ENCODE measurements at places on chromosomes 11 and 22.

DNA sequence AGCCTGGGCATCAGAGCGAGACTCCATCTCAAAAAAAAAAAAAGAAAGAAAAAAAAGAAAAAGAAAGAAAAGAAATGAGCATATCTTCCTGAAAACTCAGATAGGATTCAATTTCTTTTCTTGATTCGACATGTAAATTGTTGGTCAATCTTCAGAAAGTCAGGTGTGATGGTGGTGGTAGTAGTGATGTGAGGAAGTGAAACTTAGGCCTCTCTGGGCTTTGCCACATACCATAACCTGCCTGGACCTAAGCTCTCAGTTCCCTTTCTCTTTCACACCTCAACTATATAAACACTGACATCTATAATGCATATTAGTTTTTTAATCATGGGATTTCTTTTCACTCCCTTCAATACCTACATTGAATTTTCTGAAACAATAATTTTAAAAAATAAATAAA lies 98.0 kb upstream of the TBCEL start:
- DNase-seq = no peak

- DNase-seq = no peak
These were observed 131.4 kb upstream of the UBASH3B start for GRCh38 chr11:122523846-122524805.

DNA sequence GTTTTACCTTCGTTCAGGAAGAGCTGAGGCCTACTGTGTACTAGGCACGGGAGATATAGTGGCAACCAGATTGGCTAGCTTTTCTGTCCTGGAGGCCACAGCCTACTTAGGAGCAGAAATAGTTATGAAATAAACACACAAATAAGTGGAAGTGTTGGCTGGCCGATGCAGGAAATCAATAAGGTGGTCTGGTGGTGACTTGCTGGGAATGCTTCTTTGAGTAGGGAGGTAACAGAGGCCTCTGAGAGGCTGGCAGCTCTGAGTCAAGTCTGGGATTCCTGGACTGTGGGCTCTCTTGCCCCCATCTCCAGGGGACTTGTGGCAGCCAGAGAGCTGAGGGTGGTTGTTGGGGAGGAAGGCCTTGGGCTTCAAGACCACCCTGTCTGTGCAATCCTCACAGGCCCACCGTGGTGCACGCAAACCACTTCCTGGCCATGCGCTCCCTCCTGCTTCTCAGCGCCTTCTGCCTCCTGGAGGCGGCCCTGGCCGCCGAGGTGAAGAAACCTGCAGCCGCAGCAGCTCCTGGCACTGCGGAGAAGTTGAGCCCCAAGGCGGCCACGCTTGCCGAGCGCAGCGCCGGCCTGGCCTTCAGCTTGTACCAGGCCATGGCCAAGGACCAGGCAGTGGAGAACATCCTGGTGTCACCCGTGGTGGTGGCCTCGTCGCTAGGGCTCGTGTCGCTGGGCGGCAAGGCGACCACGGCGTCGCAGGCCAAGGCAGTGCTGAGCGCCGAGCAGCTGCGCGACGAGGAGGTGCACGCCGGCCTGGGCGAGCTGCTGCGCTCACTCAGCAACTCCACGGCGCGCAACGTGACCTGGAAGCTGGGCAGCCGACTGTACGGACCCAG lies 4.1 kb downstream of the SERPINH1 start:
- DNase-seq = no peak

DNA sequence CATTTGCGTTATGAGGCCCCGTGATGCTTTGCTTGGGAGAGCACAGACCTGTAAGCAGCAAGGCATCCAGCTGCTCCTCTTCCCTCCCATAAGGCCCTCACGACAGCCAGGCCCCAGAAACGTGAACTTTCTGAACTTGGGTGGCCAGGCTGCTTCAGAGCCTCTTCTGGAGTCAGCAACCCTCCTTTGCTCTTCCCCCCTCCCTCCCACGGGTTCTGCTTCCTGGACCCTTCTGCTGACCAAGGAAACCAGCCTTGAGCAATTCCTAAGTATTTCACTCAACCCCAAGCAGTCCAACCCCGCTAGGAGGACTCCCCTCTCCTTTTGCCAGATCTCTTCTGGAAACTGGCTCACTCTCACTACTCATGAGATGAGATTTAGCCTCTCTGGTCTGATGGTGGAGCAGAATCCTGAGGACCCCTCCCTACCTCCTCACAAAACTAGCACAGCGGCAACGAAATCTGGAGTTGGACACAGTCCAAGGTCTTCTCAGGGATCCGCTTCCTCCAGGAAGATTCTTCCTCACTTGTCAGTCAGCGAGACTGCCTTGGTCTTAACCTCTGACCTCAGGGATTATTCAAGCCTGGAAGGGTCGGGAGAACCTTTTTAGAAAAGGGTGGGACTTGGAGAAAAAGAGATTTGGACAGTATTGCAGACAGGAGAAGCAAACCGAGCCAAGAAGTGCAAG lies 86.2 kb downstream of the UBASH3B start:
- DNase-seq = no peak

DNA sequence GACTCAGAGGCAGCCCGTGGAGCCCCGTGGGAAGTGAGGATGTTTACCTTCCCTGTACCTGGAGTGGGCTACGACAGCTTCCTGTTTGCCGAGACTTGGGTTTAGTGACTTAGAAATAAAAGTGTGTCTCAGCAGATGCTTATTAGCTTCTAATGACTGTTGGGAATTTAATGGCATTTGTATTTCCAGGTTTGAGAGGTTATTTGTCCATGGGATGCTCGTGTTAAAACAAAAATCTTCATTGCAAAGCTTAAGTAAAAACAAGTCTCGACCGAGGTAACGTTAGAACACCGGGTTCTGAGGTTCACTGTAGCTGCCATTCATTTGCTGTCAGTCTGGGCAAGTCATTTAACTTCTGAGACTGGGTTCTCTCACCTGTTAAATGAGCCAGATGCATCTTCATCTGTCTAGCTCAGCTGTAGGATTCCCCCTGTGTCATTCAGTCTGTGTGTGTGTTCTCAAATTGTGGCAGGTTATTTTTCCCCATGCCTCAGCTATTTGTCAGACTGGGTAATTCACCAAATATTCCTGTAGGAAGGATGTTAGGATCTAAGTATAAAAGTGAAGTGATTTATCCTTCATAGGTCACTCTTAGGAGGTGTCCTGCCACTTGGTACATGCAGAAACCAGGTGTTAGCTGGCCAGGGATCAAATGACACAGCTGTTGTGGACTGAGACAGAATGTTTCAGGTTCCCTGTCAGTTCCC lies 791 bp downstream of the EI24 start:
- no peak for DNase-seq

- no peak for DNase-seq
These were observed 255.2 kb upstream of the POU2AF2 start for GRCh38 chr11:110990311-110990710.

- DNase-seq = no peak
These were observed 76.8 kb downstream of the C11orf58 start for GRCh38 chr11:16815047-16815767.

GRCh38 chr11:114664641-114665040 lies 13.7 kb upstream of the NXPE2 start:
- DNase-seq = no peak

- no peak for DNase-seq
These were observed 23.6 kb downstream of the LRRC74B start for GRCh38 chr22:21069375-21069774.

DNA sequence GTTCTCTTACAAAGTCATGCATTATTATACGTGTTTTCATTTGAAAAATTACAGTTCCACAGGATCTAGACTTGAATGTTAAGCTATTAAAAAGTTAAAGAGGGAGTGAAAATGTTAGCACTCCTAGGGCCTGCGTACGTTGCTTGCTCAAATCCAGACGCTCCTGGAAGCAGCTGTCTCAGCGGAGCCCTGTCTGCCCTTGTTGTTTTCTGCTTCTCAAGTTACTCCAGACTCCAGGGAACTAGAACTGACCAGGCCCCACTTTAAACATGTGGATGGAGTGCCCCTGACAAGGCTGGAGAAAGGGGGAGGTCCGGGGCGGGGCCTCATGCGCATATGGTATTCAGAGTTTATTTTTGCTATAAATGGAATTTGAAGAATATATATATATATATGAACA lies 9.6 kb downstream of the PARVB start:
- no peak for DNase-seq

DNA sequence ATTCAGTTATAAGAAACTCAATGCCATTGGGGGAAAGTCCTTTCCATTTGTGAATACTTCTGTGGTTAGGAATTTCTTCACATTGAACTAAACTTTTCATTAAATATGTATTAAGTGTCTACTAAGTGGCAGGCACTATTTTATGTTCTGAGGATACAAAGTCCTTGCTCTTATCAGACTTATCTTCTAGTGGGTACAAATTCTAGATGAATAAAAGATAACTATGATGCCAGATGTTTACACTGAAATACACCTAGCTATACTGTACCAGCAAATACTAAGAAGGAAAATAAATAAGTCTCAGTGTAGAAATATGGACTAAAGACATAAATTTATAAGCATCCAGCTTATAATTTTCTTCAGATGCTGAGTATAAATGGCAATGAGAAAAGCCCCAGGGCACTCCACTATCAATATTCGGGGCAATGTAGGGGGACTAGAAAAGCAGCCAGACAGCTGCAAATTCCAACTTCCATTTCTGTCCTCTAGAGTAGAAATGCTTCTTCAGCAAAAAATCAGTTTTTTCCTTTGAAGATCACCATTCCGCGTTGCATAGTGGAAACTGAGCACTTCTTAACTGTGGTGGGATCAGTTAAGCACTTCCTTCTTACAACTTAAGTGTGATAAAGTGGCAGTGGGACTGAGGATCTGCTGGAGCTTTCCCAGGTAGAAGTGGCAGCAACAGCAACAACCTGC lies 11.8 kb upstream of the BIRC3 start:
- no peak for DNase-seq

DNA sequence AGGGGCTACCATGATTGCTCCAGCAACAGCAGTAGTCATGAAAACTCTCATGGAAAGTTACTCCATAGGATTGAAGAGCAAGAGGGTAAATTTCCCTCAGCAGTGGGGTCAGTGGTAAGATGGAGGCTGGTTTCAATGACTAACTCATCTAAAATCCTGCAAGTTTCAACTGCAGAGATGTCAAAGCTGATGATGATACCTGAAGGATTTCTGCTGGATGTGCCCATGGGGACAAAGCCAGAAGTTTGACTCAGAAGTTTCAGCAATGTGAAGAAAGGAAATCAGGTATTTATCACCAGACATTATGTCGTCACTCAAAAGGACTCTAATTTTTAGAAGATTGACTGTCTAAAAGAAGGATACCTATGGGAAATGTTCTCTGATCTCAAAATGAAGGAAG lies 29.1 kb downstream of the RAB38 start:
- no peak for DNase-seq

DNA sequence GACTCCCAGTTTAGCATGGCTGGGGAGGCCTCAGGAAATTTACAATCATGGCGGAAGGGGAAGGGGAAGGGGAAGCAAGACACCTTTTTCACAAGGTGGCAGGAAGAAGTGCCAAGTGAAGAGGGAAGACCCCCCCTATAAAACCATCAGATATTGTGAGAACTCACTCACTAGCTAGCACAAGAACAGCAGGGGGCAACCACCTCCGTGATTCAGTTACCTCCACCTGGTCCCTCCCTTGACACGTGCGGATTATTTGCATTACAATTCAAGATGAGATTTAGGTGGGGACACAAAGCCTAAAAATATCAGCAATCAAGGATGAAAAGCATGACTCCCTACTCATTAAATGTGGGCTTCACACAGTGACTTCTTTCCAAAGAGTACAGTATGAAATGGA lies 155.0 kb upstream of the CCDC90B start:
- DNase-seq = no peak

DNA sequence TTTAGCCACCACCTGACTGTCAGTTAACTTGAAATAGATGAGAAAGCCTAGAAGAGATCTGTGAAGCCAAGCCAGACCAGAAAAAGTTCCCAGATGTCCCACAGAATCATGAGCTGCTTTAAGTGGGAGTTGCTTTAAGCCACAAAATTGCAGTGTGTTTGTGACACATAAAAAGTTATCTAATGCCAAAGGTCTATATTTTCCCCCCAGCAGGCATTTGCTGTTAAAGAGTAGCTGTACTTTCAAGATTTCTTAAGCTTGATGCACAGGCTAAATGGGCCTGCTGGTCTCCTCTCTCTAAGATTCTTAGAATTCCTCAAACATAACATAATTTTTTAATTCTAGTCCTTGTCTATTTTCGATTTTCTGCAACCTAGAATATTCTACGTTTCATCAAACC lies 825.7 kb downstream of the FAM181B start:
- DNase-seq = no peak

DNA sequence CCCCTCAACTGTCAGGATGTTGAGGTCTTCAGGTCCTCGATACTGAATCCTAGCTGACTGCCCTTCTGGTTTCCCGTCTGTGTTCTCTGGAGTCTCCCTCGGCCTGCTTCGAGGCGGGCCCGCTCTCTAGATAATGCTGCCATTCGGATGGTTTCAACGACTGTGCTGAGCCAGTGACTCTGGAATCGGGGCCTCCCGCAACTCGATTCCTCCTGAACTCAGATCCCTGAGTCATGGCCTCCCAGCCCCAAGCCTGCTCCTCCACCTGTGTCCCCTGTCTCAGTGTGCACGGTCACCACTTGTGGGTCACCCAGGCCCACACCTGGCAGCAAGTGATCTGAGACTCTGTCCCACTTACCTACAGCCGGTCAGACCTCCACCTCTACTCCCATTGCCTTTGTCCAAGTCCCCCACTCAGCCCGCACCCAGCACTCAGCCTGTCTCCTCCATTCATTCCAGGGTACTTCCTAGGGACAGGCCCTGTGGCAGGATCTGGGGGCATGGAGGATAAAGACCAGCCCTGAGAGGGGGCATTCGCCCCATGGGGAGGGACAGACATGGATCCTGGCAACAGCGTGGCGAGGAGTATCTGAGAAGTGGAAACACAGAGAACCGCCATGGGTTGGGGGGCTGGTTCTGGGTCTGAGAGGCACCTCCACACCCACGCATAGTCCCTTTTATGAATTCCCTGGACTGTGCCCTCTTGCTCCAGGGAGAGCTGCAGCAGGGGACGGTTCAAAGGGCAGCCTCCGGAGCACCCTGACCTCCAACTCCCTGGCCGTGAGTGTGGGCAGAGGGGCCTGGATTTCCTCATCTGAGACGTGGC lies 14.3 kb downstream of the MPST start:
- no peak for DNase-seq

GRCh38 chr11:97890466-97890865 lies 1130.3 kb upstream of the CNTN5 start:
- no peak for DNase-seq

- DNase-seq = no peak
These were observed 3.7 kb upstream of the TMPRSS13 start for GRCh38 chr11:117932947-117933346.

DNA sequence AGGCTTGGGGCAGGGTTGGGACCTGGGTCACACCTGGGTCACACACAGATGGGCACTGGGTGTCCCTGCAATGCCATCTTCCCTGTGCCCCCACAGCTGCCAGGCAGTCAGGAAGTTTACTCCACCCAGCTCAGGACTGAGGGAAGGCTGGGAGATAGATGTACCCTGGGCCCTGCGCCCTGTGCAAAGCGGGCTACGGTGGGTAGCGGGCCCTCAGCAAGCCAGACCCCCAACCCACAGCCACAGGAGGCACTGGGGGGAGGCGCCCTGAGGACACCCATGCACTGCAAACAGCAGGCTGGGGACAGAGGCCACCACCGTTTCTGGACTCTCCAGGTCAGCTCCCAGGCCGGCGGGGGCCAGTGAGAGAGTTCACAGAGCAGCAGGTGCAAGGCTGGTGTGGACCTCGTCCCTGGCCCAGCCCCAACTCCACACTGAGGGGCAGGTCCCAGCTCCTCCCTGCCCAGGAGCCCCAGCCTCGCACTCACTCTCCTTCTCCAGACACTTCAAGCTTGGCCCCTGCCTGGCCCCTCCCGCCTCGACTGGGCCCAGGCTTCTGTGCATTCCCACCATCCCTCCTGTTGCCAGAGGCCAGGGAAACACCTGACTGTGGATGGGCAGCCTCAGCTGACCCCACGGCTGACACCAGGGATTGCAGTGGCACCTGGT lies 4.9 kb downstream of the DUSP8 start:
- no peak for DNase-seq

GRCh38 chr11:33896911-33897310 lies 5.0 kb upstream of the LMO2 start:
- DNase-seq = no peak

Measured in stimulated activated CD8-positive, alpha-beta memory T cell treated with anti-CD3 and anti-CD28 coated beads, Interleukin-12 subunit alpha, Interleukin-12 subunit beta, amount 100 ng/mL, for 1 hour (primary cell).